ENCODE measurements at places on chromosomes 1 and 21.

- no peak for DNase-seq
Measured at GRCh38 chr1:48266576-48266975, 44.1 kb downstream of the SLC5A9 start.

GRCh38 chr1:116997636-116998035 lies 3.9 kb upstream of the CD101 start:
- DNase-seq, result no peak

DNA sequence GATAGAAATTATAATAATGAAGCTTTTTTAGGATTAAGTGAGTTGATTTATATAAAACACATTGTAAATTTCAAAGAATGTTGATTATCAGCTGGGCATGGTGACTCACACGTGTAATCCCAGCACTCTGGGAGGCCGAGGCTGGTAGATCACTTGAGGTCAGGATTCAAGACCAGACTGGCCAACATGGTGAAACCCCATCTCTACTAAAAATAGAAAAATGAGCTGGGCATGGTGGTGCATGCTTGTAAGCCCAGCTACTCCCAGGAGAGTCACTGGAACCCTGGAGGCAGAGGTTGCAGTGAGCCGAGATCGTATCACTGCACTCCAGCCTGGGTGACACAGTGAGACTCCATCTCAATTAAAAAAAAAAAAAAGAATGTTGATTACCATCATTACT lies 18.4 kb downstream of the ADAMTS1 start:
- DNase-seq, result no peak

DNA sequence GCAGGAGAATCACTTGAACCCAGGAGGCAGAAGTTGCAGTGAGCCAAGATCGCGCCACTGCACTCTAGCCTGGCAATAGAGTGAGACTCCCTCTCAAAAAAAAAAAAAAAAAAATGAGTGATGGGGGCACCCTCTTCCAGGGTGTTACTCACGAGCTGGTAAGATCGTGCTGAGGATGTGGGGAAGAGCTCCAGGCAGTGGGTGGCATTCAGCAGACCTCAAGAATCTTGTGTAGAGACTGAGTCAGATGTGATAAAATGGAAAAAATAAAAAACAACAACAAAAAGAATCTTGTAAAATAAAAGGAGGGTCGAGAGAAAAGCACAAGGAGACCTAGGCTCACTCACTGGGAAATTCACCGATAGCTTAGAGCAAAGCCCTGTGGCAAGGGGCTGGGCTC lies 38.5 kb downstream of the EPHA2 start:
- no peak for DNase-seq

DNA sequence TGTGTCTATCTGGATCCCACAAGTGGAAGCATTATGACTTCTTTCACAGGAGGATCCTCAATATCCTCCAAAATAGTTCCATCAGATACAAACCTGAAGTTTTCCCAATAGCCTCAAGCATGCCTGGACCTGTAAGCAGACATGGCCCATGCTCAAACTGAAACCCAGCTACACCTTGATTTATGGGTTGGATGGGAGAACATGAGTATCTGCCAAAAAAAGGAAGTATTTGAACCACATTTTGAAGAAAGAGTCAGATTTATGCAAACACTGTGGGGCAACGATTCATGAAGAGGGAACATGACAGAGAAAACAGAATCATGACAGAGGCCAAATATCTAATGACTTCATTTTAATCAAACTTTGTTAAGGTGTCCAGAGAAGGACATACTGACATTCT lies 351.0 kb upstream of the NFIA start:
- DNase-seq, result no peak

DNA sequence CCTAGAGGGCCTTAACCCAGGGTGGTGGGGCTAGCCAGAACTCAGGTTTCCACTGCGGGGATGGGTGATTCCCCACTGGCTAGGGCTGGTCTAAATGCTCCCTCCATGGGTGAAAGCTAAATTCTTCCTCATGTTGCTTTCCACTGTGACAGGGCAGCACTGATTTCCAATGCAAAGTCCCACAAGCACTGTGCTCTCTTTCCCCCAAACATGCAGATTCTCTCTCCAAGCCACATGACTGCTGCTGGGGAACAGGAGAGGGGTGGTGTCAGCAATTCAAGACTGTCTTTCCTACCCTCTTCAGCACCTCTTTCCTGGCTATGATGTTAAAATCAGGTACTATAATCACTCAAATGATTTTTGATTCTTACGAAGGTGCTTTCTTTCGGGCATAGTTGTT lies 215.5 kb downstream of the RWDD3 start:
- no peak for DNase-seq

DNA sequence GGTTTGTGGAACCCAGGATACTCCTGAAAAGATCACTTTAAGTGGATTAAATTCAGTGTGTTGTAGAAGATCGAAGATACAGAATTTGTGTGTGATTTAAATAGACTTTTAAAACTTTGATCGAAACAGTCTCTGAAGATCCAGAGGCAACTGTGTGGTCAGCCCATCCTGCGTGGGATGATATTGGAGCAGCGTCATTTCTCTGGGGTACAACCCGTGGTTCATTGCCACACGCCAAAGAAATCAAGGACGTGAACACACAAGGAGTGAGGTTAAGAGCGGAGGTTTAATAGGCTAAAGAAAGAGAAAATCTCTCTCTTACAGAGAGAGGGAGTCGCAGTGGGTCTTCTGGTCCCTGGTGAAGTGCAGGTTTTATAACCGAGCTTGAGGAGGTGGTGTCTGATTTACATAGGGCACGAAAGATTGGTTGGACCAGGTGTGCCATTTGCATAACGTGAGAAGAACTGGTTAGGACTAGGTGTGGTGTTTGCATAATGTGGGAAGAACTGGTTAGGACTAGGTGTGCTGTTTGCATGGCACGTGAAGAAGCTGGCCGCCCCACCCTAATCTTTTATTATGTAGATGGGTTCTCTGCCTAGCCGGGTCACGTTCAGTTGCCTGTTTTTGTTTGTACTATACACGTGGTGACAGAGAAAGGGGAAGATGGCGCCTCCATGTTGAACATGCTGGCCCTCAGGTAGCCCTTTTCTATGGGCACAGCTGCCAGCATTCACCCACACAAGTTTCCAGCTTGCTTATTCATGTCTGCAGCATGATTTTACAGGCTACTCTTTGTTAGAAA lies 82.3 kb downstream of the ADSS2 start:
- no peak for DNase-seq

All from activated T-helper 1 cell treated with Interleukin-2 at 50 U/mL for 16 hours (primary cell).